ENCODE measurements at places on chromosomes 4 and X.

- ATAC-seq: no peak
Measured at GRCh38 chr4:3688018-3688998, 77.9 kb upstream of the ADRA2C start.

DNA sequence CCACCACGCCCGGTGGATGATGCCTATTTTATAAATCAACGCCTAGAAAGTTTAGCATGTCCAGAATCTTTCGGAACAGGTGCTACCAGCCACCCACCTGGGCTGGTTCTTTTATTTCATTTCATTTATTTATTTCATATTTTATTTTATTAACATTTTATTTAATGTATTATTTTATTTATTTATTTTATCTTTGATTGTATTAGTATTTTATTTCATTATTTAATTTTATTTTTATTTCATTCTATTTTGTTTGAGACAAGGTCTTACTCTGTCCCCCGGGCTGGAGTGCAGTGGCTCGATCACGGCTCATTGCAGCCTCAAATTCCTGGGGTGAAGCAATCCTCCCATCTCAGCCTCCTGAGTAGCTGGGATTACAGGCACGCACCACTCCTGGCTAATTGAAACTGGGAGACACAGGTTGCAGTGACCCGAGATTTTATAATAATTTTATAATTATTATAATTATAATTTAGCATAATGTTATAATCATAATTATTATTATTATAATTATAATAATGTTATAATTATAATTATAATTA lies 187.2 kb downstream of the SHOX start:
- no peak for ATAC-seq

DNA sequence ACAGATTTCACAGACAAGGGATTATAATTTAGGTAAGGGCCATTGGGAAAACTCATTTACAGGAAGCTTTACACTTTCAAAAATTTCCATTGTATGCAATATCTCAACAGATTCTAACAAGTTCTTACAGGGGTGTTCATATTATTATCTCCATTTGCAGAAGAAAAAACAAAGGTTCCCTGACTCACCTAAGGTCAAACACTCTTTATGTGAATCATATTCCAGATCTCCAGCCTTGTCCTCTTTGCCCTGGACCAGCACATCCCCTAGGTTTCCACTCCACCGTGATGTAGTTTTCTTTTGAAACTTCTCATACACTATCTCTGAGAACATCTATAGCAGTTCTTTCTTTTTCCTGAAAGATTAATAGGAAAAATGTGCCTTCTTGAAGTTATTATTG lies 96.4 kb upstream of the HS3ST1 start:
- no peak for ATAC-seq

DNA sequence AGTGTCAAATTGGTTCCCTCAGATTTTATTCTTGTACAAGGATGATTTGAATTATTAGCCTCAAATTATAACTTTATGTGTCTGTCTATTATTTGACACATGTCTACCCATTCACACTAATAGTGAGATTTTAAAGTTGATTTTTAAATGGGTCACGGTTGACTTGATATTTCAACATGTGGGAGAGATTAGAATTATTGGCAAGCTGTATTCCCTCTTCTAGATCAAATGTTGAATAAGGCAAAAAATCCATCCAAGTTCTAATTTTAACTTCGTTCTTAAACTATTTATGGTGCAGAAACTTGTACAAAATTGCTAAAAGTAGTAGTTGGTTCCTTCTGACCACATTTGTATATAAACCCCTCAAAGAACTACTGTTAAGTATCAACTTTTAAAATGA lies 1498.0 kb downstream of the STIM2 start:
- no peak for ATAC-seq

DNA sequence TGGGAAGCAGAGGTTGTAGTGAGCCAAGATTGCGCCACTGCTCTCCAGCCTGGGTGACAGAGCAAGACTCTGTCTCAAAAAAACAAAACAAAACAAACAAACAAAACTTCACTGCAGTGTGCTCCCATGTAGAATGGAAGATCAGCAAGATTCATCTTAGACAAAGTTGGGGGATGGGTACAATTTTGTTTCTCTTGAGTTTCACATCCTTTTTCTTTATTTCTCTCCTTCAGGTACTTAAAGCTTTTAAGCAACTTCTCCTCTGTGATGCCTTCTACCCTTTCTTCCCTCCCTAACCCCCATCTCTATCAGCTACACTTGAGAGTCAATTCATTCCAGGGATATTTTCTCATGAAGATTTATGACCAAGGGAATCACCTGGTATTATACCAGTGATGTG lies 15.5 kb upstream of the RBBP7 start:
- ATAC-seq: no peak
